Activated CD4-positive, alpha-beta T cell treated with anti-CD3 and anti-CD28 coated beads for 1 hour (primary cell): ENCODE measurements at places on chromosomes 16 and 17.

DNA sequence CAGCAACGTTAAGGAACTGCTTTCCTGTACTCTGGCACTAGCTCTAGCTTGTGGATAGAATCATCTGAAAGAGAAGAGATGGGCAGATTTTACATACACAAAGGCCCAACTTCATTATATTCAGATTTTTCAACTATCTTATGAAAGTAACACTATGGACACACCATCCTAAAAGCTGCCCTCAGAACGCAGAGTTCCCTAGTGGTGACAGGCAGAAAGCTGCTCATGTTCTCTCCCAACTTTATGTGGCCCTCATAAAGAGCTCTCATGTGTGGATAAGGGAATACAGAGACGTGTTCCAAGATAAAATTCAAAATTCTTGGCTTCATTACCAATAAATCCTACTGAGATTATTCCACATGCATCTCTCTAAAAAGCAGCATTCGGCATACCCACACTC is 1.5 kb downstream of the CFAP20 start:
- no peak for DNase-seq

GRCh38 chr16:28192806-28193529 is 18.8 kb downstream of the XPO6 start:
- DNase-seq, result peak; percentile 55

DNA sequence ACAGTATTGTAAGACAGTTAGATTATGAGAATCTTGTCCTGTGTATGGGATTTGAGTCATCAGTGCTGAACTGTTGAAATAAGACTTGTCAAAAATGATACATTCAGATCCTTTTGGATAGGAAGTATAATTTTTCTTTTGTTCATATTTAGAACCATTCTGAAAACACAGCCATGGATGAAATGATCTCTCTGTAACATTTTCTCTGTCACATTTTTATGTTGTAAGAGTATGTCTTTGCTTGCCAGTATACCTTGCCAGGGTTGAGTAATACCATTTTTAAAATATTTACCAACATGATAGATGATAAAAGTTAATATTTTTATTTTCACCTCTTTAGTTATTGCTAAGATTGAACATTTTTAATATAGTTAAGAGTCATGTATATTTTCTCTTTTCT is 45.0 kb downstream of the NSRP1 start:
- DNase-seq, result no peak

- no peak for DNase-seq
These were observed 27.3 kb downstream of the NUBP1 start for GRCh38 chr16:10770907-10771306.

DNA sequence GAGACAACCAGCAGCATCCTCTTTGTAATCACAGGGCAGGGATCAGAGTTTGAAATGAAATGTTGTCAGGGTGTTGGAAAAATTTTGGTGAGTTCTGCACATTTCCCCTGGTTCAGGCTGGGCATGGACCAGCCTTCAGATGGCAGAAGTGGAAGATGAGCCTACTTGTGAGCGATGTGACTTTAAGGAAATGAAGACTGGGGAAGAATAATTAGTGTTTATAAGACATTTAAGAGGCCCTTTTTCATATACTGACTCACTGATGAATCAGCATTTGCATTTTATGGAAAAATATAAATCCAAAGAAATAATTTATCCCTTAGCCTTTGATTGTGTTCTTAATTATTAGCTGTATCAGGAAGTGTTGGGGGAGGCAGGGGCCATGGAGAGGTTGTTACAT is 20.9 kb downstream of the GPR179 start:
- DNase-seq, result no peak

GRCh38 chr17:49441578-49441977 is 26.9 kb upstream of the PHB1 start:
- no peak for DNase-seq

- DNase-seq, result no peak
These were observed 15.0 kb downstream of the ZNF213 start for GRCh38 chr16:3149630-3150345.

DNA sequence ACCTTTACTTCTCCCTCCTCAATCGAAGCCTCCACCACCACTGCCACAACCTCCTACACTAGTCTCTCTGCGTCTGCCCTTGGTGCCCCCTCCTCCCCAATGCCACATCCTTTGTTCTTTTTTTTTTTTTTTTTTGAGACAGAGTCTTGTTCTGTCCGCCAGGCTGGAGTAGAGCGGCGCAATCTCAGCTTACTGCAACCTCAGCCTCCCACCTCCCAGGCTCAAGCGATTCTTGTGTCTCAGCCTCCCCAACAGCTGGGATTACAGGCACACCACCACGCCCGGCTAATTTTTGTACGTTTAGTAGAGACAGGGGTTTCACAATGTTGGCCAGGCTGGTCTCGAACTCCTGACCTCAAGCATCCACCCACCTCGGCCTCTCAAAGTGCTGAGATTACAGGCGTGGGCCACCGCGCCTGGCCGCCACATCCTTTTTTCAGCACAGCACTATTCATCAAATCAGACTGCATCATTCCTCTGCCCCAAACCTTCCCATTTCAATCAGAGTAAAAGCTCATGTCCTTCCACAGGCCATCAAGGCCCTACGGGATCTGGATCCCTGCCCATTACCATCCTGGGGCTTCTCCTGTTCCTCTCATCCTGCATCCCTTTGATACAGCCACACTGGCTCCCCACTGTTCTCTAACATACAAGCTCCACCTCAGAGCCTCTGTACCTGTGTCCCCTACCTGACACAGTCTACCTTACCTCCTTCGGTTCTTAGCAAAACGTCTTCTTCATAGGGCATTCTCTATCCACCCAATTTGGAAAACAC is 2.0 kb downstream of the KLHL11 start:
- no peak for DNase-seq

- DNase-seq, result no peak
These were observed 150.2 kb downstream of the TANC2 start for GRCh38 chr17:63116228-63116627.

DNA sequence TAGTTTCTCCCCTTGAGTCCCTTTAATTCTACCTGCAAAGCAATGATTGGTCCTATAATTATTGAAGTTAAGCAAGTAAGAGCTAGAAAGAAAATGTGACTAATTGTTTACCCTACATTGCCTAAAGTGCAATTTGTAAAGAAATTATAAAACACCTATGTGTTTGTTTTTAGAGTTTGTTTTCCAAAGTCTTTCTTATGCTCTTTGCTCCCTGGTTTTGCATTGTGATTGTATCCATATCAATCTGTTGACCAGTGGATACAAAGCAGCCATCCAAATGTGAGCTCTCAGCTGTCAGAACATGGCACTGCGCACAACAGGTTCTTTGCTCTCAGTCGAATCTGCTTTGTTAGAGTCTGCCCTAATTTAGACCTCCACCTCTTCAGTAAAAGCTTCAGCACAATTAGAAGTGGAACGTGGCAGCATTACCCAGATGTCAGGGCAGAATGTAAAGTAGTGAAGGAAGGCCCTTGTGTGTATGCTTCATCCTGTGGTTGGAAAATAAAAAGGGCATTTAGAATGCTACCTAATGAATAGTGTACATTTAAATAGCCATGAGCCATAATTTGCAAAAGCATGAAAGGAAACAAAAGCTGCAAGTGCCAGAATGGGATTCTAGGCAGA is 70.5 kb downstream of the AATF start:
- no peak for DNase-seq

DNA sequence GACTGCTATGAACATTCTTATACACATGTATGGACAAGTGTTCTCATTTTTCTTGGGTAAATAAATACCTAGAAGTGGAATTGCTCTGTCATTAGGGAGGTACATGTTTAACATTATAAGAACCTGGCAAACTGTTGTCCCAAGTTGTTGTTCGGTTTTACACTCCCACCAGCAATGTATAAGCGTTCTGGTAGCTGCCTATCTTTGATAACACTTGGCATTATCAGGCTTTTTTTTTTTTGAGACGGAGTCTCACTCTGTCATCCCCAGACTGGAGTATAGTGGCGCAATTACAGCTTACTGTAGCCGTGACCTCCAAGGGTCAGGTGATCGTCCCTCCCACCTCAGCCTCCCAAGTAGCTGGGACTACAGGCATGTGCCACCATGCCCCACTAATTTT is 16.3 kb downstream of the ATAD5 start:
- no peak for DNase-seq

DNA sequence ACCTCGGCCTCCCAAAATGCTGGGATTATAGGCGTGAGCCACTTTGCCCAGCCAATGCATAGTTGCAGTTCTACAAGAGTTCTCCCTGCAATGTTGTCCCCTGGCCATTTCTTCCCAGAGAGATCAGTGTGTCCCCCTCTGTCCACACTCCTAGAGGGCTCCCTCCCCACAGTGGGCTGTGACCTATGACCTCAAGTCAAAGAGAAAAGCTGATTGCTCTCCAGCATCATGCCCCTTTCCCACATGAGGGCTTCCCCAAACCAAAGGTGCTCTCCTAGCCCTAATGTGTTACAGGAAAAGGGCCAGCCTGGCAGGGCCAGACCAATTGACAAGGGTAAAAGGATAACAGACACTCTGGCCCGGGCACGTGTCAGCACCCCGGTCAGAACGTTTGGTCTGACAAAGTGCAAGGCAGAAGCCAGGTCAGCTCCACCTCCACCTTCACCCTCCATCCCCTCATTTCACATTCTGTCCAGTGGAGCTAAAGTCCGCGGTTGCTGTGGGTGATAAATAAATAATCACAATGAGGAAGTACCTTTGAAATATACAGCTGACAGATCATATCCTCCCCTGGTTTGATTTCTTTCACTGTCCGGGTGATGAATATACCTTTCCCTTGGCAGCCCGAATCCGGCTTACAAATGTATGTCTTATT is 17.8 kb downstream of the TTLL6 start:
- DNase-seq, result no peak

DNA sequence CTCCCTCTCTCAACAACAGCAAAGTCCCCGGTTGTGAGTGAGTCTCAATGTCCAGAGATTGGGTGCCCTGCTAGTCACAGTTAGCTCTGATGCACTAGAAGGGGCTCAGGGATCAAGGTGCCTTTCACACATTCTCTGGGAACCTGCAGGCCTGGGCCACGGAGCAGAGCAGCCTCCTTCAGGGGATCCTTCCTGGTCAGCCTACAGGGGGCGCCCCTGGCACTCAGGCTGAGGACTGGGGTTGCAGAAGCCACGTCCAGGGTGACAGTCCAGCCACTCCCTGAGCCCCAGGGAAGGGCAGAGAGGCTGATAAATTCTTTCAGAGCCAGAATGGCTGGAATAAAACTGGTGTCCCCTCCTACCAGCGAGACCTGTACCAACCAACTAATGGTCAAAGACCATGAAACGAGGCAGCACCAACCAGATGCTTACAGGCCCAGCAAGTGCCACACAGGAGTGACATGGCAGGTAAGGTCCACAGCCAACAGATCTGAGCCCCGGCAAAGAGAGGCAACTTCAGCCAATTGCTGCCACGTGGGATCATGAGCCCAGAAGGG is 43.5 kb downstream of the ST3GAL2 start:
- DNase-seq, result peak; percentile 33

GRCh38 chr17:56891751-56892150 is 22.1 kb downstream of the TRIM25 start:
- peak; percentile 45 for DNase-seq

GRCh38 chr17:49575679-49576087 is at the start of gene NXPH3:
NXPH3 (plus strand) TSS chr17:49575871; CDS start chr17:49576220, 349 bp downstream.
- DNase-seq, result peak; percentile 41

DNA sequence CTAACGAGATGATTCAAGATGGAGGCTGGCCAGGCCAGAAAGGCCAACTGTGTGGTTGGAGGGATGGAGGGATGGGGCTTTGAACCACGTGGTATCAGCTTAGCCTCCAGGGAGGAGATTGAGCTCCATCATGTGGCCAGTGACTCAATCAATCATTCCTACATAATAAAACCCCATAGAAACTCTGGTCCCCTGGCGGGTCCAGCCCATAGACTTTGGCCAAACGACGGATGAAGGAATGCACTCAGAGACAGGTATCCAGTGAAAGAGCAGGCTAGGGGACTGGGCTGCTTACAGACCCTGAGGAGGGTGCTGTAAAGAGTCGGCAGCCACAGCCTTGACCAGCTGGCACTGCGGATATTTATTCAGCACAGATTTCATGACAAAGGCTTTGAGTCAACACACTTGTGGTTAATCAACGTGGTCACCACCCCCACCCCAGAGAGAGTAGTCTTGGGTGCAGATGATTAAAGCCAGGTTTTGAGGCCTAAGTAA is 308.7 kb upstream of the TNRC6C start:
- DNase-seq, result no peak

- DNase-seq, result no peak
These were observed 2.0 kb downstream of the USP36 start for GRCh38 chr17:78838574-78839005.

- DNase-seq, result peak; percentile 29
These were observed 19.9 kb upstream of the ZNF750 start for GRCh38 chr17:82859431-82860403.

- DNase-seq, result no peak
These were observed 52.6 kb downstream of the COX10 start for GRCh38 chr17:14121952-14122351.

DNA sequence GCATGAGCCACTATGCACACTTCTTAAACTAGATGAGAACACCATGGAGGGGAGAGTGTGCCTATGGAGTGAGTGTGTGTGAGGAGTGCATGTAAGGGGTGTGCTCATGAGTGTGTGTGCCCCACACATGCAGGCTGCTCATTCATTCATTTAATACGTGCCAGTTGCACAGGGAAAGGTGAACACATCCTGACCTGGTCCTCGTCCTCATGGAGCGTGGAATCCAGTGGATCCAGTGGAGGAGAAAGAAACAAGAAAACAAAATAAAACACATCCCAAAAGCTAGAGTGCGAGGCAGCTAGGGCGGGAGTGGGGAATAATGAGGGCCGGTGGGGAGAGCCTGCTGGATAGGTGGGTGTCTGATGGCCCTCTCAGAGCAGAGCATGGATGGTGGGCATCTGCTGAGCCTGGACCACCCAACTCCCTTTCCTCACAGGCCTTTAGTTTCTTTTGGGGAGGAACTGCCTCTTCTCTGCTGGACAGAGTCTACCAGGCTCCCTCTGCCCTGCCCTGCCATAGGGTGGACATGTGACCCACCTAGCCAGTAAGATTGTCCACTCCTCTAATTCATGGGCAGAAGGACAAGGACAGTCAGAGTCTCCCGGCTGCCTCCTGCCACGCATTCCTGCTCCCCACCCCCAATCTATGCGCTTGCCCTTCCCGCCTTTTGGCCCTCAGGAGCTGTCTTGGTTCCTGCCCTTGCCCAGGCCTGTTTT is 204.3 kb downstream of the RAB11FIP4 start:
- no peak for DNase-seq

GRCh38 chr17:46002311-46002972 is 3.4 kb downstream of the STH start:
- peak; percentile 61 for DNase-seq
